ENCODE measurements at places on chromosomes 6 and 20.

- no peak for DNase-seq
These were observed 126.5 kb downstream of the ZFAND3 start for GRCh38 chr6:37946057-37946456.

DNA sequence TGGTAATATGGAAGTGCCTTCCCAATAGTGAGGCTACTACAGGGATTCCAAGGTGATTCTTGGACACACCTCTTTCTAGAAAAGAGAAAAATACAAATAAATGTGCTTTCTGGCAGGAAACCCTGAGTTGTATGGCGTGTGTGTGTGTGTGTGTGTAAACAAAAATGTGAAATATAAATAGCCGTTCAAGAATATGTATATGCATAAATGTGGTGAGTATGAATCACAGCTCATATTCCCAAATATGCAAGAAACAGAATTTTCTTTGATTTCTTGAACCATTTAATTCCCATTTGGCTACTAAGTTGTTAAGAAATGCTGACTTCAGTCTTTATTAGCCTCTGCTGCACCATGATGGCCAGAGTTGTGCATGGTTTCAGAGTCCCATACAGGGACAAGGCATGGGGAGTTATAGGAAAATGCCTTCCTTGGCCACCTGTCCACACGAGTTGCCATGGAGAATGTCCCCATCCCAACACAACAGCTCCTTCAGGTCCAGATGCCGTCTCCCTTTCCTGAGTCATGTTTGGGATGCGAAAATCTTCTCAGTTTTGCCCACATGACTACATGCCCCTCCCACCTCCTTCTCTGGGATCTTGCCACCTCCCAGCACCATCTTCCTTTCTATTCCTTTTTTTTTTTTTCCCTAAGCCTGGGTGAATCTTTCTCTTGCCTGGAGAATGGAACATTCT, 312.4 kb upstream of the ECI2 start:
- DNase-seq: no peak

DNA sequence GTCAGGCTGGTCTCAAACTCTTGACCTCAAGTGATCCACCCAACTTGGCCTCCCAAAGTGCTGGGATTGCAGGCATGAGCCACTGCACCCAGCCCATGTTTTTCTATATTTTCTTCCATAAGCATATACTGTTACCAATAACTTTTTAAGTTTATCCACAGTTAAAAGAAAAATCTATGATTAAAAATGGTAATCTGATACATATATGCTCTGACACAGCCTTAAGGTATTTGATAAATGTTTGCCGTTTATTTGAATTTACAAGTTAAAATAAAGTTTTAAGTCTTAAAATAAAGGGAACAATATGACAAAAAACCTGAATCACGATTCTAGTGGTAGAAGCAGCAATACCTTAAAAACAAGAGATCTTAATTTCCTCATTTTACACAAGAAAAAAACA, 5.2 kb downstream of the STK38 start:
- no peak for DNase-seq

DNA sequence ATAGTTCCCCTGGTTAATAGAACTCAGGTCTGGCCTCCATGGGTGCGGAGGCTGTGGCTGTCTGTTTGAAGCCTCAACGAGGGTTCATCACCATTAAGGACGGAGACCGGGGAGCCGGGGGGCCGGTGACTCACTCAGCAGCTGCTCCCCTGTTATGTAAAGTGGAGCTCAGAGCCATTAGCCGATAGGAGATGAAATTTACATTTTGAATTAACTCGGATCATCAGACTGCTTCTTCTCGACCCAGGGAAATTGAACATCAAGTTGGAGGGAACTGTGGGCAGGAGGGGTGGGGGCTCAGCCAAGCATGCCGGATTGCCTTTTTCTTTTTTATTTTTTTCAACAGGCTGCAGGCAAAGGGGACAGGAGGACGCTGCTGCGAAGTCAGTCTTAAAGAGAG, 12.3 kb downstream of the PCK1 start:
- no peak for DNase-seq

- no peak for DNase-seq
These were observed 748.2 kb upstream of the NRSN1 start for GRCh38 chr6:23377830-23378229.

GRCh38 chr6:85193339-85193738, 256.5 kb upstream of the NT5E start:
- no peak for DNase-seq

GRCh38 chr20:25273541-25274358, 25.9 kb downstream of the PYGB start:
- no peak for DNase-seq

DNA sequence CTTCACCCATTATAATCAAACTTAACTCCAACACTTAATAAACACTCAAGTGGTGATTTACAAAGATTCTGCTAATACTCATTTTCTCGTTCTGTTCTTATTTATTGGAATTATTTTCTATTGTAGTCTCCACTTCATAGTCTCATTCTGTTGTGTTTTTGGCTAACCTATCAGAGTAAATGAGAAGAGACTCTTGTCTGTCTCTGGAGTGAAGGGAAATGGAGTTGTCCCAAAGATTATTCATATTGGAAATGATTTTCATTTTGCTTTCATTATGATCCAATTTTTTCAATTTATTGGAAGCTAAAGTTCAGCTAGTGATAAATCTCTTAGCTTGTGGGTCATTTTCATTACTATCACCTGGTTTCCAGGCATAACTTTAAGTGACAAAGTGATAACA, 454.9 kb upstream of the JAG1 start:
- DNase-seq: no peak

- no peak for DNase-seq
These were observed 647 bp upstream of the POU5F1 start for GRCh38 chr6:31170987-31171671.

DNA sequence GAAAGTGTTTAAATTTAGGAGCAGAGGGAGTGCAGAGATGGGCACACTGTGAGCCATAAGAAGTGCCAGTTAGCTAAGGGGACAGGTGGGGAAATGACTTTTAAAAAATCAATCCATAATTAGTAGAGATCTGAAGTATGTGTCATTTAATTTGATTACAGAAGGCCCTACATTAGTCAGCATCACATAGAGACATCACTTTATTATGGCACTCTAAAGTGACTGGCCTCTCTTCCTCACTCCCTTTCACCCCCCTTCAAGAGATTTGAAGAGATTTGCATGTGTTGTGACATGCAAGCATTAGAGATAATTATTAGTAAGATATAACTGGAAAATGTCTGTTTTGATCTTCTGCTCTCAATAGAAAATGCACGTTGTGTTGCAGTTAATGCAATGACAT, 86.7 kb downstream of the SLX4IP start:
- DNase-seq: no peak
